GM04503 (cell line): ENCODE measurements at places on chromosomes 2 and 18.
A peak's percentile ranks its signal among the peaks of the same experiment; 100 is the strongest.

DNA sequence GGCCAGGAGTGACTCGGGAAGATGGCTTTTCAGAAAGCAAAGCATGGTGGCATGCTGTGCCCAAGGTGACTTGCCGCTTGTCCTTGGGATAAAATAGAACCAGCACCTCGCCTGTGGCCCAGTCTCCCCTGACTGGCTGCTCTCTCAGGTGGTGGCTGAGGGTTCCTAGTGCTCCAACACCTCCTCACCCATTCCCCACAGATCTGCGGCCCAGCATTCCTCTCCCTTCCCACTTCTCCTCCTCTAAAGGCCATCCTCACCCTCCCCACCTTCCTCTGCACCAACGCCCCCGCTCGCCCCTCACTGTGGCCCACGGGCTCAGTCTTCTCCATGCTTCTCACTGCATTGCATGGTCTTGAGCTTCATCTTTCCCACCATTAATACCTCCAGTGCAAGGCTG is 132.4 kb downstream of the PXDN start:
- DNase-seq, result no peak

GRCh38 chr2:220181165-220181564 is 553.7 kb downstream of the SLC4A3 start:
- DNase-seq, result no peak

- DNase-seq, result no peak
These were observed 33.8 kb downstream of the KCNS3 start for GRCh38 chr2:17912266-17912691.

- DNase-seq, result peak; percentile 51
These were observed 8.2 kb upstream of the GPR17 start for GRCh38 chr2:127637725-127638252.

DNA sequence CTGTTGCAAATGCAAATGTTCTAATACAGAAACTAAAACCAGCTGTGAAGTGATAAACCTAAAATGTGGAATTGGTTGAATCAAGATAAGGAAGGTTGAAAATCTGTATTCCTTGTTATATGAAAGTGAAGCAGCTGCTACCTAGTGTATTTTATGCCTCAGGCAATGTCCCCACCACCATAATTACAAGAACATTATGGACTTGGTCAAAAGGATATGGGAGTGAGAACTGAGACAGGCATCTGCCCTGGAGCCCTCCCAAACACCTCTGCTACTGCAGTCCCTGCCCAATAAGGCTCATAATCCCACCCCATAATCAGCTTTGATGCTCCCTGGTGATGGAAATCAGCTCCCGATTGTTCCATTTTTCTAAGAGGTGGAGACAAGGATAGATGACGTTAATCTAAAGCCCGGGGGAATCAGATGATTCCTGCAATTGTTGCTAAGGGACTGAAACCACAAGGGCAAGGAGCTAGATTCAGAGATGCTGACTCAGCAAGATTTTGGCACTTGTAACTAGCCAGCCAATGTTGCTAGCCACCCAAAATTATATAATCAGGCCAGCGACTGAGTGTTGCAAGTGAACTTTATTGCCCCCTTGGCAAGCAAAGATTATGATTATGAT is 69.5 kb downstream of the EVA1A start:
- DNase-seq, result no peak

GRCh38 chr2:141242008-141242407 is 888.8 kb downstream of the LRP1B start:
- DNase-seq, result no peak

- DNase-seq, result no peak
These were observed 102.3 kb downstream of the NRXN1 start for GRCh38 chr2:50929661-50930060.

DNA sequence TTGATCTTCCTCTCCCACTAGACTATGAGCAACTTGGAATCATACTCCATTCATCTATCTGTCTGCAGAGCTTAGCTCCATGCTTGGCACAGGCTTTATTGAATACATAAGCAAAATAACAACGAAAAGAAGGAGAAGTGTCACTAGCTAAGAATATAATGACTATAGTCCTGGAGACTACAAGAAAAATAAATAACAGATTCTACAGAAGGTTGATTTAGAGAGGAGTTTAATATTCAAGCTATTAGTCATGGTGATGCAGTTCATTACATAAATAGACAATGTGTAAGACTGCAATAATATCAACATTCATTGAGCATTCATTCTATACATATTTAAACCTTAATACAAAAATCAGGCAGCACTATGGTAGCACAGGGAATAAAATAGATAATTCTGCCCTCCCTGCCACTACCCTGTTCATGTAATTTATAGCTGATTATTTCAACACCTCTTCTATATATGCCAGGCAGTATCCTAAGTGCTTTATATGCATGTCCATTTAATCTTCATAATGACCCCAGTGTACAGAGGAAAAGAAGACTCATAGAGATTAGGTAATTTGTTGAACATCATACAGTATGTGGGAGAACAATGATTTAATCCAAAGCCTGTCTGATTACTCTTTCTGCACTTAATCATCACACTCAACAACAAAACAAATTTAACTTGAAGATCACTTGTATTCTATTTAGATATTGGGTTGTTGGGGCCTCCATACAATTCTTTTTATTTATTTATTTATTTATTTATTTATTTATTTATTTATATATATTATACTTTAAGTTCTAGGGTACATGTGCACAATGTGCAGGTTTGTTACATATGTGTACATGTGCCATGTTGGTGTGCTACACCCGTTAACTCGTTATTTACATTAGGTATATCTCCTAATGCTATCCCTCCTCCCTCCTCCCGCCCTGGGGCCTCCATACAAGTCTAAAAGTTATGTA is 165.3 kb downstream of the RNF152 start:
- DNase-seq, result no peak

DNA sequence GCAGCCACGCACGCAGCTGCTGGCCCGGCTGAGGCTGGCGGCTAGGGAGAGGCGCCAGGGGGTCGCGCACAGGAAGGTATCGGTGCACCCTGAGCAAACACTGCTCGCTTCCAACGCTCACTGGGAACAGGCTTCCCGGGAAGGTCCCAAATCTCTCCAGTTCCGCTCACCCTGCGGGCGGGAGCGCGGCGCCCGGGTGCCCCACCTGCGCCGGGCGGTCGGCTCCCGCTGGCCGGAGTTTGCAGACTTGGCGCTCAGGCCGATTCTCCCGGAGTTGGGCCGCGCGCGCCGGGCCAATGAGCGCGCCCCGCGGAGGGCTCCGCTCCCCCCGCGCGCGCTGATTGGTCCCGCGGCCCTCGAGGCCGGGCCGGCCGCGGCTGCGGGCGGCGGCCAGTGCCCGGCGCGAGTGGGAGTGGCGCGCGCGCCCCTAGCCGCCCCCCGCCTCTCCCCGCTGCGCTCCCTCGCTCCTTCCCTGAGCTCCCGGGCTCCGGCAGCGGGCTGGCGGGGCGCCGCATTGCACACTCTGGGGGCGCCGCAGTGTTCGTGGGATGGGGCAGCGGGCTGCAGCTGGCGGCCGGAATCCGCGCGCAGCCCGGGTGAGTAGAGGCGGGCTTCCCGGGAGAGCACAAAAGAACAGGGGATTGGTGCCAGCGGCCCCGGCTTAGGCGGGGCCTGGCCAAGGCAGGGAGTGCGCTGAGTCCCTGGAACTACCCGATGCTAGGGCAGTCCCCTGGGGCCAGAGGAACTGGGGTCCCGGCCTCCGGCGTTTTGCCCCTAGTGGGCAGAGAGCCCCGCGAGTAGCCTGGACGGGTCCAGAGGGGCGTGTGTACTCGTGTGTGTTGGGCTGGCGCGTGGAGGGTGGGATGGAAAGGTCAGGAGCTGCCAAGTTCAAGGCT is at the start of gene LYPD6:
Gene LYPD6 (plus strand): TSS at position 461 of the 896 bp plus-strand sequence. CDS start 107,122 bp downstream, outside the sequence.
- DNase-seq, result no peak

DNA sequence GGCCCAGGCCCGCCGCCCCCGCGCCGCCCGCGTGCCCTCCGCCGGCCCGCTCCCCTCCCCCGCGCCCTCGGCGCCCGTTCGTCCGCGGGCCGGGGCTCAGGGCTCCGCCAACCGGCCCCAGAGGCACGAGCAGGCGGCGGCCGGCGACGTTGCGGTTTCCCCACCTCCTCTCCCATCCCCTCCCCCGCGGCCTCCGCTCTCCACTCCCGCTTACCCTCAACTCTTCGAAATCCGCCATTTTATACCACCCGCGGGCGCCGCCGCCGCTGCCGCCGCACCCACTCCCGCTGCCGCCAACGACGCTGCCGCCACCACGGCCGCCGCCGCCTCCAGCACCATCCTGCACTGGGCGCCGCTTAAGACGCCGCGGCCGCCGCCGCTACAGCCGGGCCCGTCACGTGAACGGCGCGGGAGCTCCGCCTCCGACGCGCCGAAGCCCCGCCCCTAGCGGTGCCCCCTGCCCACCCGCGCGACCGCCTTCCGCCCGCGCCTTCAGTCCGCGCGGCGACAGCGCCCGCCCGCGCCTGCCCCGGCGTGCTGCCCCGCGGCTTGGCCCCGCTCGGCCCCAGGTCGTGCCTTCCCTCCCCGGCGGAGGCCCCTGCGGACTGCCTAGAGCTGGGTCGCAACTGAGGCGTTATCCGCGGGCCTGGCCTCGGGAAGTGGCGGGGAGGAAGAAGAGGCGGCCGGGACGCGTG is at the start of the genes KATNAL2 and PIAS2:
Gene KATNAL2 (plus strand): TSS at position 495 of the 695 bp plus-strand sequence. CDS start 29,271 bp downstream, outside the sequence.
Gene PIAS2 (minus strand): TSS at position 400 of the 695 bp plus-strand sequence. CDS start 162 bp downstream, at position 238.
- no peak for DNase-seq

- DNase-seq, result no peak
These were observed 4.3 kb upstream of the CHRNA1 start for GRCh38 chr2:174768557-174768956.

- no peak for DNase-seq
These were observed 199.6 kb upstream of the FBXO11 start for GRCh38 chr2:48105848-48106247.

DNA sequence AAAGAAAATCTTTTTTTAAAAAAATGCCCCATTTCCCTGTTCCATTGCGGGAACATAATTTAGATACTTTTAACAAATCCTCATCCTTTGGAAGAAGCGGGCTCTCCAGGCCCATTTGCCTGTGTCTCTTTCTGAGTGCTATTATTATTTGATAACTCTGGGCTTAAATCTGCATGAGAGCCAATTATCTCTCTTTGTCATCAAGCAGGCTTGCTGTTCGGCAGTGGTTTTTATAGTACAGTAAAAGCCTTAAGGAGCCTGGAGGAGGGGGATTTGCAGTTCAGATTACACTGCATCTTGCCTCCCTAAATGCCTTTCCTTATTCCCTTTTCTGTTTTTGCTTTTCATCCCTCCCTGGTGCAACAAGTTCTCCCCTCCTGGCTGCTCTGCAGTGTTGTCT is 50.6 kb downstream of the CELF4 start:
- DNase-seq, result no peak

- no peak for DNase-seq
These were observed 43.8 kb downstream of the MPHOSPH10 start for GRCh38 chr2:71174207-71174606.

- no peak for DNase-seq
These were observed 61.0 kb upstream of the IL1RL1 start for GRCh38 chr2:102250278-102250821.

DNA sequence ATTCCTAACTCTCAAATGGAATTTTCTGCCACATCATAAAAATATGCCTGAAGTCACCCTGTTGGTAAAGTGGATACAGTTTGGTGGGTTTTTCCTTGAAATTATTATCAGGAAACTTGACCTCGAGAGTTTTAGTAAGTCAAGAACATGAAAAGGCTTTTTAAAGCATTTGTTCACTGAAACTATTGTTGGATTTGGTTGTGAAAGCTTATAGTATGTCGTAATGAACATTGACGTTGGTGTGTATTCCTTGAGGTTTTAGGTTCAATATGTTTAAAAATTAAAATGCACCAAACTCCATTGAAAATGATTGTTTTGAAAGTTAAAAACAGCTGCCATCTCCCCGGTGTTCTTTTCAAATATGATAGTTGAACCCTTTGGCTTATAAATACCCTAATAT is 30.8 kb downstream of the AOX1 start:
- DNase-seq, result no peak

DNA sequence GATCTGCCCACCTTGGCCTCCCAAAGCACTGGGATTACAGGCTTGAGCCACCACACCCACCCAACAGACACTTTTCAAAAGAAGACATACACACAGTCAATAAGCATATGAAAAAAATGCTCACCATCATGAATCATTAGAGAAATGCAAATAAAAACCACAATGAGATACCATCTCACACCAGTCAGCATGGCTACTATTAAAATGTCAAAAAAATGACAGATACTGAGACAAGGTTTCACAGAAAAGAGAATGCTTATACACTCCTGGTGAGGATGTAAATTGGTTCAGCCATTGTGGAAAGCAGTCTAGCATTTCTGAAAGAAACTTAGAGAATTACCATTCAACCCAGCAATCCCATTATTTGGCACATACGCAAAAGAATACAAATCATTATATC is 1947.2 kb downstream of the SUCLG1 start:
- DNase-seq, result no peak

- no peak for DNase-seq
These were observed 545.5 kb downstream of the CBLN2 start for GRCh38 chr18:71998547-71999097.

DNA sequence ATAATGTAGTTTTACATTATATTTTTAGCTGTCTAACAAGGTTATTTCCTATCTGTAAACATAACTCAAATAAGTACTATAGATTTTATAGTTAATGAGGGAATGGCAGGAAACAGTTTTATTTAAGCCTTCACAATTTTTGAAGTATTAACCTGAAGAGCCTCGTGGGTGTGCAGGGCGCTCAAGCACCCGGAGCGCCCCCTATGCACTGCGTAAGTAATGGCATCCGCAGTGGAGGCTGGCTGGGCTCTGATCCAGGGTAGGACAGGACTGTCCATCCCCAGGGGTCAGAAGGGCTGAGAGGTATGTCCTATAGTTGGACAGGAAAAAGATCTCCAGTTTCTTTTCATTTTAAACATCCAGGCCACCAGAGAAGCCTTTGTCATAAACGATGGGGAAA is 8.2 kb upstream of the GBX2 start:
- DNase-seq, result no peak

DNA sequence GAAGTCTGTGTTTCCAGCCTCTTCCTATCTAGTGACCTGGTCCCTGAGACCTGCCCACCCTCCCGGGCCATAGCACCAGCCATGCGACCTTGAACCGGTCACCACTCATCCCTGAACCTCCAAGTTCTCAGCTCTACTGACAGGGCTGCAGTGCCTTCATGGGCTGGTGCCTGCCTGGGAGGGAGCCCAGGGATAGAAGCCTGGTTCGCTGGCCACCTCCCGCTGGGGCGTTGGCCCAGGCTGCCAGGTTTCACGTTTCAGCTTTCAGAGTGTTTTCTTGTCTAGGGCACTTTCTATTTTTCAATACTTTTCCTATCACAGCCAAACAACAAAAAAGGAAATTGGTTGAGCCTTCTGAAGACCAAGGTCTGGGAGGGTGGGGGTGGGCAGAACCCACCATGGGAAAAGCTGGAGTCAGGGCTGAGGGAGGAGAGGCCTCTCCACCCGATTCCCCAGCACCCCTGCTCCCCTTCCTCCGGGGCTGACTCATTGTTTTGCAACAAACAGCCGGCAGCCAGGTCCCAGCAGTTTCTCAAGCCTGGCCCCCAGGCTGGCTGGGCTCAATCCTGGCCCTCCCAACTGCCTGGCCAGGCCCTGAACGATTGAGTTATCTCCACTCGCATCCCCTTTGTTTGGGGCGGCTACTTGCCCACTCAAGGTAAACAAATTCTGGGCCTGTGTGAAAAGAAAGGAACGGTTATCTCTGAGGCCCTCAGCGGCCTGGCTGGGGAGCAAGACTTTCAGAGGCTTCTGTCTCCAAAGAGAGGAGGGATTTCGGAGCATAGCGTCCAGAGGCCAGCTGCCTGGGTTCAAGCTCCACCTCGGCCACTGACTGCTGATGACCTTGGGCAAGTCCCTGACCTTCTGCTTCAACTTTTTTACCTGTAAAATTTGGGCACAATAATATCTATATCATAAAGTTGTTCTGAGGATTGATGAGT is 47.5 kb downstream of the ZFP36L2 start:
- peak; percentile 64 for DNase-seq
